ENCODE measurements at places on chromosomes 6 and 20.
A peak's percentile ranks its signal among the peaks of the same experiment; 100 is the strongest.

DNA sequence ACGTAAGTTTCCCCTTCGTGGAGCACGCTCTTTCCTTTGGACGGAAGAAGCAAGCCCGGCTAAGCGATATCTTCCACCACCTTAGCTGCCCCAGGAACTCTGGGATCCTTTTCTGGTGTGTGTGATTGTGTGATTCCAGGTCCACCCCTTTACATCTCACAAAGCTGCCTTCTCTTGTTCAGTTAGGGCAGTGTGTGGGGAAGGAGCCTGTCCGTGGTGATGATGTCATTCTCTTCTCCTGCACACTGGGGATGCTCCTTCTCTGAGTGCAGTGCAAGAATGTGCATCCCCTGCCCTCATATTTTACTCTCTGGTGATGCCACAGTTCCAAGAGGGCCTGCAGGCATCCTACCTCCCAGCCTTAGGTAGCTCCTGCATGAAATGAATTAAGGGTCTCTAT is 30.3 kb downstream of the BNIP5 start:
- DNase-seq = no peak

GRCh38 chr6:33208091-33208967 is at the start of gene RING1:
TSS of gene RING1 (plus strand) at chr6:33208500. CDS start at chr6:33208823, 323 bp downstream.
- peak; percentile 81 for DNase-seq

DNA sequence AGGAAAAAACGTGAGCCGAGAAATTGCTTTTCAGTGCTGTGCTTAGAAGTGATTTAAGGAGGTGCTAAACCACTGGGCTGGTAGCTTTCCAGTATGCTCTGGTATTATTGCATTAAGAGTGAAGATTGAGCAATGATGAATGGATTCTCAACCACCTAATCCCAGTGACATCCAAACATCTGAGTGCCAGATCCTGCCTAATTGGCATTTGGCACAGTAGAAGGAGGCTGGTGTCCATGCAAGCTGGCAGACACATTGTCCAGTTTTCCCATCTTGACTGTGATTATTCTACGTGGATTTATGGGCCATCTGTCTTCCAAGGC is 398.0 kb upstream of the PLCB4 start:
- DNase-seq = no peak

- no peak for DNase-seq
Observed at GRCh38 chr6:122416825-122417224, 17.4 kb downstream of the HSF2 start.

GRCh38 chr20:33753763-33754162 is 22.0 kb downstream of the ZNF341 start:
- no peak for DNase-seq

GRCh38 chr6:155418017-155418761 is 37.5 kb downstream of the NOX3 start:
- peak; percentile 68 for DNase-seq

DNA sequence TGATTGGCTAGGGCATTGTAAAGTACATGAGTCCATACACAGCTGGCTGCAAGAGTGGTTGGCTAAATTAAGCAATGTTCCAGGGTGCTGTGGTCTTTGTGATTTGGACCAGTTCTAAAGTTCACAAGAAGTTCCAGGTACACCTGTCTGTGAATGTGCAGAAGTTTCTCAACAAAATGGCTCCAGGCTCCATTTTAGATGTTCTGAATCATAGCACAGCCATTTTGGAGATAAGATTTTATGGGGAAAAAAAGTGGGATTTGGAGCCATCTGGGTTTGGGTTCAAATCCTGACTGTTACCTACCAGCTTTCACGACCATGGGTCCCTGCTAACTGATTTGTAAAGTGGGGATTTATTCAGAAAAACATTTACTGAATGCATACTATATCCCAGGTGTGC is 82.1 kb downstream of the GRM1 start:
- DNase-seq = no peak

GRCh38 chr6:32108727-32109113 is 418 bp downstream of the TNXB start:
- no peak for DNase-seq

DNA sequence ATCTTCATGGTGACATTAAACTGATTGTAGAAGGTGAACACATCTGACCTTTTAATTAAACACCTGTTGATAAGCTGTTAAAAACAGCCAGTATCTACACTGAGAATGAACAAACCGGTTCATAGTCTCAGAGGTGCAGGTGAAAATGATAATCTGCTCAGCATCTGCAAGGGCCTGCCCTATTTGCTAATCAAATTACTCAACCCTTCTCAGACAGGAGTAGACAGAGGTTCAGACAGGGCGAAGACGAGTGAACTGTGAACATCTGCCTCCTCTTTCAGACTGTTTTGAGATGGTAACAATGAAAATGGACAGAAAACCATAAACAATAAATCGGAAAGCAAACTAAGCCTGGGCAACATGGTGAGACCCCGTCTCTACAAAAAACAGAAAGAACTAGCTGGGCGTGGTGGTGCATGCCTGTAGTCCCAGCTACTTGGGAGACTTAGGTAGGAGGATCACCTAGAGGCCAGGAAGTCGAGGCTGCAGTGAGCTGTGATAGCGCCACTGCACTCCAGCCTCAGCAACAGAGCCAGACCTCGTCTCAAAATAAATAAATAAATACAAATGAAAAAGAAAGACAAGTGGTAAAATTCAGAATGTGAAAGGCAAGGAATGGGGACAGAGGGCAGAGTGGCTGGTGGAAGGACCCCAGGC is 55.9 kb downstream of the NINL start:
- DNase-seq = no peak

DNA sequence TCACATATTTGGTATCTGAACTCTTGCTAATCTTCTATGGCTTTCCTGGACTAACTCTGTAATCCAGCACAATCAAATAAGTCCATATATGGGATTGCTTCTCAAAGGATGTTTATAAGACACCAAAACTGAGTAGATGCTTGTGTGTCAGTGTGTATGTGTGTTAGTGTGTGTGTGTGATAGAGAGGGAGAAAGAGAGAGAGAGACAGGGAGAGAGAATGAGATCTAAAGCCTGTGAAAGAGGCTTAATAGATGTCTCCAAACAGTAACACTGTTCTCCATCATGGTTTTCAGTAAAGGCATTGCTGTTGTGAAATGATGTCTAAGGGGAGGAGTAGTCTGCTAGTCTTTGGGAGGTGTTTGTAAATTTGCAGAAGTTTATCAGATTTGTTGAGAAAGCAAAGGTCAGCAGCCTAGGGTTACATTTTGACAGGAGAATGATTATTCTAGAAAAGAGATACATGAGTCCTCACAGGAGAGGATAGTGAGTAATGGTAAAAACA is 73.9 kb upstream of the MLIP start:
- no peak for DNase-seq

DNA sequence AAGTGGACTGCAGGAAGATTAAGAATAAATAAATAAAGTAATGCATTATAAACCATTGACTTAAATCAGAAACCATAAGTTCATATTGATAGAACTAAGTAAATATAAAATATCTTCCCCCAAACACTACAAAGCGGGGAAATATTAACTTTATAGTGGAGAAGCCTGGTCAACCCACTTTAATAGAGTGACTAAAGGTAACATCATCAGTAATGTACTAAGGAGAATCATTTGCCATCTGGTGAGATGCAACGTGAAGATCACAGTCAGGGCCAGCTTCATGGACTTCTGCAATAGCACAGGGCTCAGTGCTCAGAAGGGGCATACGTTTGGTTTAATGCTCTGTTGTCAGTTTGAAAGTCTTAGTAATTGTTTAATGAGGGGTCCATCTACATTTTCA is 58.8 kb upstream of the CD83 start:
- DNase-seq = no peak

All from CD4-positive, alpha-beta T cell treated with Interleukin-15 for 4 hours (primary cell).